Epithelial cell of esophagus (primary cell): ENCODE measurements at places on chromosomes 4 and X.

DNA sequence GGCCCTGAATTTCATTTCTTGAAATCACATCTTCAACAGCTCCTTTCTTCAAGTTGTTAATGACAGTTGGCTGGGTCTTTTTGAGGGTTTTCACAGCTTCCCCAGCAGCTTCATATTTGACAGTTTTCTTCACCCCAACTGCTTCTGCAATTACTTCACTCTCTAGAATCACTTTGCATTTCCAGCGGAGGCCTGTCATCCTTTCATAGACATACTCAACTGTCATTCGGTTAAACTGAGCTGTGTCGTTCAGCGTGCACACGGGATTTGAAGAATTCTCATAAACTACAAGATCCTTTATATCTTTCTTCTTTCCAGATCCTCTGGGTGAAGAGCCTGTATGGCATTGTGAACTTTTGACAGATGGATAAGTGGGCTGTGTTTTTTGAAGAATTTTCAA lies 15.4 kb downstream of the UBE2A start:
- no peak for DNase-seq

DNA sequence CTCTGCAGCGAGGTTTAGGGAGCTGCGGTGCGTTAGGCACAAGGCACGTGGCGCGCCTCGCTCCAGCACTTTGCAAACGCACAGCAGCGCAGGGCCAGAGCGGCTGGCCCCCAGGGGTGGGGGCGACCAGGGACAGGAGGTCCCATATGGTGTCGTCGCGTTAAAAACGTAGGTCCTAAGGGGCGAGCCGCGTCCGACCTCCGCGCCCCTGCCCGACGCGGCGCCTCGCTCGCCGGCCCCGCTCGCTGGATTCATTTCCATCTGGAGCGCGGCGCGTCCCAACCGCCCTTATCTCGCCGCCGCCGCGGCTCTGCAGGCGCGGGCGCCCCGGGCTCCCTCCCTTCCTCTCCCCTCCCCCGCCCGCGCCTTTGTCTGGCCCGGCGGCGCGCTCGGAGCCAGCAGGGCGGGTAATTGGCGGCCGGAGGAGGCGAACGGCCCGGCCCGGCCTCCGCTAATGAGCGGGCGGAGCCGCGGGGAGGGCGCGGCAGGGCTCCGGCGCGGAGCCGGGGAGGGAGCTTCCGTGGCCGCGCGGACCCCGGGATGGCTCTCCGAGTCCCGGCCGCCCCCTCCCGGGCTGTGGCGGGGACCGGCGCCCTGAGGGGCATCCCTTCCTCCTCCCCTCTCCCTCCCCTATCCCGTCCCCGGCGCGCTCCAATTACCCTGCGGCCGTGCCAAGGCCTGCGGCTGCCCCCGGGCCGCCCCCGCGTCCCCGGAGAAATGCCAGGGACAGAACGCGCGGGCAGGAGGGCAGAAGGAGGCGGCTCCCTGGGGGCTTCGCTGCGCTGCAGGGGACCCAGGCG lies 409.0 kb downstream of the BCOR start:
- DNase-seq: peak; percentile 30

DNA sequence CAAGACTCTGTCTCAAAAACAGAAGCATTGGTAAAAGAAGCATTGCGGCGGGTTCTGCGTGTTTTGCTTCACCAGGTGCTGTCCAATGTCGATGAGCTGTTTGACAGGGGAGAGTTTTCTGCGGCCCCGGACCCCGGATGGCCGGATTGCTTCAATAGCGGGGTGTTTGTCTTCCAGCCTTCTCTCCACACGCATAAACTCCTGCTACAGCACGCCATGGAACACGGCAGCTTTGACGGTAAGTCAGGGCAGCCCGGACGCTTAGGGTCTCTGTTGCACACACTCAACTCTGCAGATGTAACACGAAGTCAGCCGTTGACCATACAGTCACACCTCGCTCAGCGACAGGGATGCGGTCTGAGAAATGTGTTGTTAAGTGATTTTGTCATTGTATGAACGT lies 26.2 kb downstream of the GYG2 start:
- DNase-seq: no peak

- DNase-seq: peak; percentile 1
Measured at GRCh38 chrX:41559235-41560052, 112.3 kb downstream of the NYX start.

- no peak for DNase-seq
Measured at GRCh38 chr4:1813915-1814314, 20.8 kb downstream of the FGFR3 start.
